ENCODE measurements at places on chromosomes 3 and 15. TPM values are rescaled to one million over a fixed set of nuclear protein-coding genes. Genes with fewer than 3 reads are reported as not detected.
A peak's percentile ranks its signal among the peaks of the same experiment; 100 is the strongest.

The GOLGA8A gene
- total RNA-seq, result 140 TPM

The CLDND1 gene
- 190 TPM for total RNA-seq

The HMCES gene
- 54.5 TPM for total RNA-seq

The SLC2A2 gene
- not detected for total RNA-seq

The MEX3B gene
- 0.99 TPM for total RNA-seq

The NR1I2 gene
- 0.70 TPM for total RNA-seq

The EEFSEC gene
- total RNA-seq, result 19.2 TPM

The MUSTN1 gene
- not detected for total RNA-seq

The ANKUB1 gene
- total RNA-seq, result not detected

The GOLGA8F gene
- total RNA-seq, result not detected

The CNTN4 gene
- not detected for total RNA-seq

The PARP15 gene
- total RNA-seq, result 14.0 TPM

- H3K36me3 ChIP-seq, result no peaks in the 10 kb centered on the region
- H3K4me3 ChIP-seq, result peak overlapping the region; percentile 9
- DNase-seq, result peak; percentile 69
- H3K27ac ChIP-seq, result peak overlapping the region; percentile 55
- H3K4me1 ChIP-seq, result peaks cover 54% of the 10 kb centered on the region
- no peaks in the 10 kb centered on the region for H3K27me3 ChIP-seq
Observed at GRCh38 chr15:28955160-28955992, 69.6 kb downstream of the APBA2 start.

GRCh38 chr3:188914552-188914951, 257.2 kb upstream of the TPRG1 start:
- H3K4me1 ChIP-seq, result peaks cover 42% of the 10 kb centered on the region
- no peak overlapping the region for H3K4me3 ChIP-seq
- no peaks in the 10 kb centered on the region for H3K27me3 ChIP-seq

- H3K27ac ChIP-seq, result no peak overlapping the region
- H3K27me3 ChIP-seq, result peaks cover 16% of the 10 kb centered on the region
- DNase-seq, result no peak
- H3K4me1 ChIP-seq, result no peaks in the 10 kb centered on the region
- no peak overlapping the region for H3K4me3 ChIP-seq
Observed at GRCh38 chr15:60212536-60212935, 185.2 kb downstream of the ANXA2 start.

DNA sequence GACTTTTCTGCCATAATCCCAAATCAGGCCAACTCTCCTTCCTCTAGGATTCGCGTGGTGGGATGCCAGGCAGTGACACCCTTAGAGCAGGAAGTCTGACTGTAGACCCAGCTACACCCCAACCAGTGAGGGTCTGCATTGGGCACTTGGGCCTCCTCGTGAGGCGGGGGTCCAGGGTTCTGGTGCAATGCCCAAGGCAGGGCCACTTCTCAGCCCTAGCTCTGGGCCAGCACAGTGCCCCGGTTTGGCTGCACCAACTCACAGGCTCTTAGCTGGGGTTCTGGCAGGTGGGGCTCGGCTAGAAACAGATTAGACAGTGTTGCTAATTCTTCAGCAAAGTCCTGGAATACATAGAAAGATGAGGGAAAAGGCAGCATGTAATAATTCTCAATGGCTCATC, 12.7 kb downstream of the CDAN1 start:
- no peaks in the 10 kb centered on the region for H3K4me1 ChIP-seq
- peaks cover 27% of the 10 kb centered on the region for H3K36me3 ChIP-seq
- no peak for DNase-seq
- H3K4me3 ChIP-seq, result no peak overlapping the region

DNA sequence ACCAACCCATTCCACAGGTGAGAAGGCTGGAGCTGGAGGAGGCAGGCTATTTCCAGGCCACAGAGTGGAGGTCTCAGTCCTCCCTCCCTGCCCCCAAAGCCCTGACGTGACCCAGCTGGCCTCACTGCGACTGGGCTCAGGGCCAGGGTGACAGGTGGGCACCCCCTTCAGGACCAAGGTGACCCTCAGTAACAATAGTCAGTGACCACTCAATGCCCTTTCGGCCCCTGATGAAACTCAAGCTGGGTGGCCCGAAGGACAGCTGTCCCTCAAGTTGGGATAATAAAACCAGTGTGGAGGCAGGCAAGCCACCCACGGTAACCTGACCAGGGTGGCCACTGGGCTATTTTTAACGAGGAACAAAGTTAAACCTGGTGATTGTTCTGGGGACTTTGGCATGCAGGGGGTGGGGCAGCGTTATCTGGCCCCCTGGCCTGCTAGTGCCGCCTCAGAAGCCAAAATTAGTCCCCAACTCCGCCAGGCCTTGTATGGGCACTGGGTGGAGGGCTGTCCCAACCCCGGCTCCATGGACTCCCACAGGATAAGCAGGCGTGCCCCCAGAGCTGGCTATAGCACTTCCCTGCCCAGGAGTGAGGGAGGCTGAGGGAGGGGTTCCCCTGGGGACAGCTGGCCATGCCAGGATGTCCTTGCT, 1.1 kb downstream of the TNNC1 start:
- H3K27me3 ChIP-seq, result no peaks in the 10 kb centered on the region
- H3K27ac ChIP-seq, result no peak overlapping the region
- DNase-seq, result no peak
- H3K4me1 ChIP-seq, result peaks cover 33% of the 10 kb centered on the region
- no peak overlapping the region for H3K4me3 ChIP-seq

DNA sequence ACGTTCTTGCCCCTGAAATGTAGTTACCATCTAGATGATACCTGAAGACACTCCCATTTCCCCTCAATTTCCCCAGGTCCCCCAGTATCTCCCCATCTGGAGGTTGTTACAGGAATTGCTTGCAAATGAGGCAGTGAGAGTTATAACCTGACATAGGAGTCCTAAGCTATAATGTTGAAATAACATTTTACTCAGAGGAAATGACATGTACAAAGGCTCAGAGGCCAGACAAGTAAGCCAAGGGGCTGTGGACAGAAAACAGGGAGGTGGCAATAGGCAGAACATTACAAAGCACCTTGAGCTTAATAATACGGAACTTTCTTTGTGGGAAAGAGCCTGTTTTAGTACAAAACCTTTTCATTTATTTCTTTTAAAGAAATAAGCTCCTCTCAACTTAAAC, 171.9 kb downstream of the FRMD5 start:
- H3K27ac ChIP-seq, result no peak overlapping the region
- H3K27me3 ChIP-seq, result peaks cover 19% of the 10 kb centered on the region
- no peaks in the 10 kb centered on the region for H3K36me3 ChIP-seq
- H3K4me1 ChIP-seq, result no peaks in the 10 kb centered on the region

GRCh38 chr3:113721636-113722035, 24.4 kb downstream of the NAA50 start:
- no peaks in the 10 kb centered on the region for H3K27me3 ChIP-seq
- peak overlapping the region; percentile 36 for H3K27ac ChIP-seq
- DNase-seq, result no peak
- H3K4me3 ChIP-seq, result no peak overlapping the region
- peaks cover 30% of the 10 kb centered on the region for H3K4me1 ChIP-seq
- H3K36me3 ChIP-seq, result peaks cover 41% of the 10 kb centered on the region

DNA sequence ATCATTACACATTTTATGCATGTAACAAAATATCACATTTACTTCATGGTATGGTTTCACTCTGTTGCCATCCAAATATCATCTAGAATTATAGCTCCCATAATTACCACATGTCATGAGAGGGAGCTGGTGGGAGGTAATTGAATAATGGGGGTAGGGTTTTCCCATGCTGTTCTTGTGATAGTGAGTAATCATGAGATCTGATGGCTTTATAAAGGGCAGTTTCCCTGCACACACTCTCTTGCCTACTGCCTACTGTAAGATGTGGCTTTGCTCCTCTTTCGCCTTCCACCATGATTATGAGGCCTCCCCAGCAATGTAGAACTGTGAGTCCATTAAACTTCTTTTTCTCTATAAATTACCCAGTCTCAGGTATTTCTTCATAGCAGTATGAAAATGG, 123.4 kb downstream of the SATB1 start:
- peaks cover 13% of the 10 kb centered on the region for H3K4me1 ChIP-seq
- no peaks in the 10 kb centered on the region for H3K36me3 ChIP-seq
- H3K27ac ChIP-seq, result no peak overlapping the region

- H3K36me3 ChIP-seq, result no peaks in the 10 kb centered on the region
- H3K27ac ChIP-seq, result no peak overlapping the region
- no peaks in the 10 kb centered on the region for H3K4me1 ChIP-seq
- peaks cover 1% of the 10 kb centered on the region for H3K27me3 ChIP-seq
- DNase-seq, result no peak
- H3K4me3 ChIP-seq, result no peak overlapping the region
Observed at GRCh38 chr3:182491577-182491976, 301.7 kb upstream of the ATP11B start.

DNA sequence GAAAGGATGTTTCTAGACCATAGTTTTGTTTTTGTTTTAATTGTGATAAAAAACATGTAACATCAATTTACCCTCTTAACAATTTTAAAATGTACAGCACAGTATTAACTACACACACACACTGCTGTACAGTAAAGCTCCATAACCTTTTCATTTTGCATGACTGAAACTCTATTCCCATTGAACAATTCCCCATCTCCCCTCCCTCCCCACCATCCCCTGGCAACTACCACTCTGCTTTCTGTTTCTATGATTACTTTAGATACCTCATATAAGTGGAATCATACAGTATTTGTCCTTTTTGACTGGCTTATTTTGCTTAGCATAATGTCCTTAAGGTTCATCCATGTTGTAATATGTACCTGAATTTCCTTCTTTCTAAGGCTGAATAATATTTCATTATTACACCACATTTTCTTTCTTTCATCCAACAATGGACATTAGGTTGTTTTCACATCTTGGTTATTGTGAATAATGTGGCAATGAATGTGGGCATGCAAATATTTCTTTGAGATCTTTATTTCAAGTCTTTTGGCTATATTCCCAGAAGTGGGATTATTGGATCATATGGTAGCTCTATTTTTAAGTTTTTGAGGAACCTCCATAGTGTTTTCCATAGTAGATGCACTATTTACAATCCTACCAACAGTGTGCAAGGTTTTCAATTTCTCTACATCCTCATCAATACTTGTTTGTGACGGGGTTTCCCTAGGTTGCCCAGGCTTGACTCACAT, 10.7 kb downstream of the CHST14 start:
- H3K4me3 ChIP-seq, result no peak overlapping the region
- peaks cover 5% of the 10 kb centered on the region for H3K27me3 ChIP-seq
- H3K4me1 ChIP-seq, result no peaks in the 10 kb centered on the region

- H3K27ac ChIP-seq, result no peak overlapping the region
- no peaks in the 10 kb centered on the region for H3K27me3 ChIP-seq
- H3K4me3 ChIP-seq, result no peak overlapping the region
- peaks cover 7% of the 10 kb centered on the region for H3K4me1 ChIP-seq
Observed at GRCh38 chr15:41852736-41853590, 14.3 kb downstream of the PLA2G4B start.

DNA sequence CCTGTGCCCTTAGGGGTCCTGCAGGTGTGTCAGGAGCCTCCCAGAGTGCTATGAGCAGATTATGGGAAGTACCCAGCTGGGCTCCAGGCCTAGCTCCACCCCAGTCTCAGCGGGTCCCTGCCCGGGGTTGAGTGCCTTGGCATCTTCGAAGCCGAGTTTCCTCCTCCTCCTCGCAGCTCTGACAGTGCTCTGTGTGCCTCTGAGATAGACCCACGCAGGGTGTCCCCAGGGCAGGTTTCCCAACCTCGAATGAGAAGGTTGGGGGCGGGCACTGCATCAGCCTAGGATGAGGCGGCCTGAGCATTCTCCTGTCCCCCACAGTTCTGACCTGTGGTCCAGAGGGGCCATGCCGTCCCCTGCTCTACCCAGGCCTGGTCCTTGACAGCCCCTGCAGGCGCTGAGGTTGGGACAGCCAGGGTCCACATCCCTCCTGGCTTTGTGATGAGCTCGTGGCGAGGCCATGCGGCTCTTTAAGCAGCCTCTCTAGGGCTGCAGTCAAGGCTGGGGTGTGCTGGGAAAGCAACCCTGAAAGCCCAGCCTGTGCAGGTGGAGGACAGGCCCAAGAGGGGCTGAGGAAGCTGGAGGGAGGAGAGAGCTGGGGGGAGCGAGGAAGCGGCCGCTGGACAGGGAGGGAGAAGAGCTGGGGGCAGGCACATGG, 20.2 kb upstream of the SKOR1 start:
- no peak for DNase-seq
- H3K27ac ChIP-seq, result no peak overlapping the region
- H3K4me3 ChIP-seq, result no peak overlapping the region
- no peaks in the 10 kb centered on the region for H3K27me3 ChIP-seq
- H3K36me3 ChIP-seq, result no peaks in the 10 kb centered on the region

- H3K27me3 ChIP-seq, result no peaks in the 10 kb centered on the region
- H3K4me3 ChIP-seq, result peak overlapping the region; percentile 33
- H3K4me1 ChIP-seq, result peaks cover 56% of the 10 kb centered on the region
- peak overlapping the region; percentile 93 for H3K27ac ChIP-seq
Observed at GRCh38 chr15:38631119-38632075, 66.8 kb upstream of the RASGRP1 start.

DNA sequence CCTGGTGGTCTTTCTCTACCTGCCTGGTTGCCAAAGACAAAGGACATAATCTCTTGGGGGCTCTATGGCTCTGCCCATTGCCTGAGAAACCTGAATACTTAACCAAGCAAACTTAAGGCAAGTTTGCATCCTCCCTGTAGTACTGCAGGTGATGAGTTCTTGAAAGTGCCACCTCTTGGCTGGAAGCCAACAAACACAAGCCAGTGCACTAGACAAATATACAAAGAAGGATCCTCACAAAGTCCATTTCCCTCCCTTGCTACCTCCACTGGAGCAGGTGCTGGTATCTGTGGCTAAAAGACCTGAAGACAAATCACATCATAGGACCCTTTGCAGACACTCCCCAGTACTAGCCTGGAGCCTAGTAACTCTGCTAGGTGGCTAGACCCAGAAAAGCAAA, 772.3 kb downstream of the SI start:
- no peaks in the 10 kb centered on the region for H3K4me1 ChIP-seq
- H3K27ac ChIP-seq, result no peak overlapping the region
- H3K27me3 ChIP-seq, result no peaks in the 10 kb centered on the region
- H3K36me3 ChIP-seq, result no peaks in the 10 kb centered on the region
- DNase-seq, result no peak

DNA sequence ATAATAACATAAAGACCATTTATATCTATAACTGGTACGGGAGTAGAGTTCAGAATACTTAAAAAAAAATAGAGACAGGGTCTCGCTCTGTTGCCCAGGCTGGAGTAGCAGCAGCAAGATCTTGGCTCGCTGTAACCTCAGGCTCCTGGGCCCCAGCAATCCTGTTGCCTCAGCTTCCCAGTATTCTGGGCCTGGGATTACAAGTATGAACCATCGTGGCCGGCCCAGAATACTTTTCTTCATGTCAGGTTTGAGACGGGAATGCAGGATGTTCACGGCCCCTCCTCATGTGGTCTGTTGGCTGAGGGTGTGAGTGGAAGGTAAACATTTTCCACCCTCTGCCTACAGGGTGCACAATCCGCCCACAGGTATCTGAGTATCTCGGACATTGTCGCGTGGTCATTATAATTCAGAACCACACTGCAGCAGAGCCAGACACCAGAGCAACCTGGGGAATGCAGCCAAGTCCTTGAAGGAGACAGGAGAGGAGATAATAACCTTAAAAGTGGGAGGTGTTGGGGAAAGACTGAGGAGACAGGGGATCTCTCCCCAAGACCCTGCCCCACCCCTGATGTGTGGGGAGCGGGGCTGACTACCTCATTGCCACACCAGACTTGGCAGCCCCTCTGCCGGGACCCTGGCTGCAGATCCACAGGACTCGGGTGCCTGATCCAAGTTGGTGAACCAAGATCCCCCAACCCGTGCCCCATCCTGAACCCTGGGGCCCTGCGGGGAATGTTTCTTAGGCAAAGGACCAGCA, 106.8 kb downstream of the ADCY5 start:
- DNase-seq, result no peak
- no peaks in the 10 kb centered on the region for H3K36me3 ChIP-seq
